Stimulated activated CD4-positive, alpha-beta T cell treated with anti-CD3 and anti-CD28 coated beads, Interleukin-15, amount 100 ng/mL, for 24 hours (primary cell): ENCODE measurements at places on chromosomes 6 and 20.

DNA sequence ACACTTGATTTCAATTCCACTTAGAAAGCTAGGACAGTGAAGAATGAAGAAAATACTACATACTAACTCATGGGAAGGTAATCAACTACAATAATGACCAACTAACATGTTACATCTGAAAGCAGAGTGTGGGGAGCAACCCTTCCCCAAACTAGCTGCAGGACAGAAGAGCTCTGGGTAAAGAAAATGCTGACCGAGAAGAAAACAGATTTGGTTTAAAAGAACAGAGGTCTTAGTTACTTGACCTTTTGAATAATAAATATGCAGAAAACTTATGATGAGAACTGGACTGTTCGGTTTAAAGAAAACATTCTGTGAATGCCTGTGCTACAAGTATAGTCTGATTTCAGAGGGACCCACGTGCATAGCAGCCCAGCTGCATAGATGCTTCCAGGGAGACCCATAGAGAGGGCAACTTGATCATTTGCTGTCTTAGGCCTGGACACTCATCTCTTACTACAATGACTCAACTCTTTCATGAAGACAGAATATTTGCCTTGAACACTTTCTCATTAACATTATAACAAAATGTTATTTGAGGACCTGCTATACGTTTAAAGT is 53.5 kb downstream of the RALGAPA2 start:
- DNase-seq = no peak

DNA sequence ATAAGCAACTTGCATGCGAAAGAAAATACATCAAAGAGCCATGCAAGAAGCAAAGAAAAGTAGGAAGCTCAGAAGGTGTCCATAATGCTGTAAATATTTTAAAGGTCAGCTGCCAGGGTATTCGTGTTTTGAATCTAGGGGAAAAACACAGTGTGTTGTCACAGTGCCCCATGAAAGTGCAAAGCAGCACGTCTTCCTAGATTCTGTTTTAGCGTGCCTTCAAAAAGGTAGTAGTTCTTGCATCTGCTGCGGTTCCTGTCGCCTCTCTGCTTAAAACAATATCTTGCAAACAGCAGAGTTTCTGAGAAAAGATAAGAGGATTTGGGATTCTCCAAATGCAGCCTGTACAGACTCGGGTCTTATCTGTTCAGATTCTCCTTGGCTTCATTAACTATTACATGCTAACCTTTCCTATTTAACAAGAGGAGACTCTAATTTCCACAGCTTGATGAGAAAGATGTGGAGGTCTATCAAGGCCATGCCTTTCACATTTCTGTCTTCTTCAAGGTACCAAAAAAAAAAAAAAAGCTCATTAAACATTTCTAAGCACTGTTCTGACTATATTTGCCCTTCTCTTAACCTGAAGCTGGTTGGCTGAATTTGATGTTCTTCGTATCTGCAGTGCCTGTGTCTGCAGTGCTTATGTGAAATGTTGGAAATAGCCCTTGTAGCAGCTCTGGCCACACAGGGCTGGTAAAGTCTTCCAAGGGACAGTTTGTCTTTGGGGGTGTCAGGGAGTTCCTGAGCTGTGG is 297.5 kb downstream of the ADGB start:
- no peak for DNase-seq

DNA sequence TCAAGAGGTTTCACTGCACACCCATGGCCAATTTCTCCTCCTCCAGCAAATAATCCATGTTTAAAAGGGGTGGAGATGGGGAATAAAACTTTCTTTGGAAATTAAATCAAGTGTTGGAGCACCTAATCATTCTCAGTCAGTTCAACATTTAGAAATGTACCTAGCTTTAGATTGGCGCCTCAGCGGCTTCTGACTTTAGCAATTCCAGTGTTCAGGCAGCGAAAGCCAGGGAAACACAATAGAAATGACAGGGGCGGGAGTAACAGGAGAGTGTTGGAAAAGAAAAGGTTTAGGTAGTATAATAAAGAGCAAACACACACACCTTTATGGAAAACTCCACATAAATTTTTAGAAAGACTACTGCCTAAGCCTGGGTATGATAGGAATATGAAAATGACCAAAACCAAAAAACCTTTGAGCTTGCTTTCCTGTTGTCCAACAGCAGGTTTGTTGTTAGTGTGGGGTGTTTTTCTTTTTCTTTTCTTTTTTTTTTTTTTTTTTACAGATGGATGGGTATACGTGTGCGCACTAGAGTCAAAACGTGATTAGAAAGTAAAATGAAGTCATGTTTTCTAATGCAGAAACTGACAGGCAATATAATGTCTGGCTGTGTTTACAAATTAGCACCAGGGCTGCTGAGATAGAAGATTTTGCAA is 7.7 kb downstream of the TFAP2A start:
- no peak for DNase-seq

GRCh38 chr6:42532038-42532669 is 31.7 kb upstream of the UBR2 start:
- DNase-seq = peak; percentile 16

GRCh38 chr6:25564943-25565342 is 87.1 kb upstream of the SCGN start:
- no peak for DNase-seq

DNA sequence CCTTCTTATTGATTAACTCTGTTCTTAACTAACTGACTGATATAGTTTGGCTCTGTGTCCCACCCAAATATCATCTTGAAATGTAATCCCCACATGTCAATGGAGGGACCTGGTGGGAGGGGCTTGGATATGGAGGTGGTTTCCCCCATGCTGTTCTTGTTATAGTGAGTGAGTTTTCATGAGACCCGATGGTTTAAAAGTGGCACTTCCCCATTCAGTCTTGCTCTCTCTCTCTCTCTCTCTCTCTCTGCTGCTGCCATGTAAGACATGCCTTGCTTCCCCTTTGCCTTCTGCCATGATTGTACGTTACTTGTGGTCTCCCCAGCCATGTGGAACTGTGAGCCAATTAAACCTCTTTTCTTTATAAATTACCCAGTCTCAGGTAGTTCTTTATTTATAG is 81.8 kb upstream of the SPACA1 start:
- DNase-seq = no peak

DNA sequence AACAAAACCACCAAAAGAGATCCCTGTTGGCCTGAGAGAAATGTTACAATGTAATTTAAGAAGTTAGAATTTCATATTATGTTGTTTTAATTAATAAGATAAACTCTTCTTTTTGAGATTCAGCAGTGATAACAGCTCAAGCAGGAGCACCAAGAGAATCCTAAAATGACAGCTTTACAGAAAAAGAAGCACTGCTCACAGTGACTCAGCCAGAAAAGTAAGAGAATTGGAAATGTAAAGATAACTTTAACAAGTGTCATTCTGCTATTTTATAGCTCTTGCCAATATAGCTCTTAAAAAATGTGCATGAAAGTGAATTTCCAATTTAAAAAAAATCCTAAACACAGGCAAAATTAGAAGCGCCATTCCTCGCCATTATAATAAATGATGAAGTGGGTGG is 111.3 kb downstream of the UBE3D start:
- no peak for DNase-seq

GRCh38 chr20:6169251-6169650 is 46.4 kb upstream of the FERMT1 start:
- no peak for DNase-seq
